ENCODE measurements at places on chromosomes 2 and 18. TPM values are rescaled to one million over a fixed set of nuclear protein-coding genes. Genes with fewer than 3 reads are reported as not detected.

Gene MYO5B
- 0.04 TPM for polyA plus RNA-seq

Gene STPG4
- polyA plus RNA-seq, result not detected

Gene IL18RAP
- polyA plus RNA-seq, result 60.8 TPM

Gene POMC
- 15.7 TPM for polyA plus RNA-seq

Gene BUB1
- 0.35 TPM for polyA plus RNA-seq

Gene C2orf42
- 19.7 TPM for polyA plus RNA-seq

Gene KIAA2012
- not detected for polyA plus RNA-seq

Gene PTPRN
- not detected for polyA plus RNA-seq

Gene DHRS9
- polyA plus RNA-seq, result not detected

Gene LOXHD1
- polyA plus RNA-seq, result 0.07 TPM

Gene HOXD1
- polyA plus RNA-seq, result not detected

Gene TRIB2
- polyA plus RNA-seq, result 44.5 TPM

Gene GPR75
- not detected for polyA plus RNA-seq

Gene SRD5A2
- not detected for polyA plus RNA-seq

Gene HJURP
- polyA plus RNA-seq, result 0.47 TPM

Gene HOXD3
- not detected for polyA plus RNA-seq

Gene OSBPL6
- polyA plus RNA-seq, result not detected

Gene CGREF1
- polyA plus RNA-seq, result not detected

Gene MPV17
- polyA plus RNA-seq, result 276 TPM

Gene OSR1
- not detected for polyA plus RNA-seq

Gene CAPN14
- polyA plus RNA-seq, result not detected

Gene CLEC4F
- not detected for polyA plus RNA-seq

Gene LYPD6
- 0.10 TPM for polyA plus RNA-seq

Gene TMEM169
- polyA plus RNA-seq, result not detected

Gene CAPN13
- not detected for polyA plus RNA-seq

Gene HOXD8
- polyA plus RNA-seq, result not detected

Gene ZBTB7C
- polyA plus RNA-seq, result not detected

Gene ZC3H8
- 14.4 TPM for polyA plus RNA-seq

Gene IL36RN
- polyA plus RNA-seq, result not detected

Gene LRRC30
- not detected for polyA plus RNA-seq

Gene GREB1L
- polyA plus RNA-seq, result 0.21 TPM

Gene MDH1B
- polyA plus RNA-seq, result not detected

Gene SMYD1
- not detected for polyA plus RNA-seq

Gene RAX
- polyA plus RNA-seq, result not detected

Gene RUFY4
- polyA plus RNA-seq, result 0.50 TPM

Gene NT5C1B
- polyA plus RNA-seq, result not detected

Gene UPP2
- polyA plus RNA-seq, result not detected

Gene NR4A2
- polyA plus RNA-seq, result 21.7 TPM
